ENCODE measurements at places on chromosomes 12 and 14. TPM values are rescaled to one million over a fixed set of nuclear protein-coding genes. Genes with fewer than 3 reads are reported as not detected.
A peak's percentile ranks its signal among the peaks of the same experiment; 100 is the strongest.

DNA sequence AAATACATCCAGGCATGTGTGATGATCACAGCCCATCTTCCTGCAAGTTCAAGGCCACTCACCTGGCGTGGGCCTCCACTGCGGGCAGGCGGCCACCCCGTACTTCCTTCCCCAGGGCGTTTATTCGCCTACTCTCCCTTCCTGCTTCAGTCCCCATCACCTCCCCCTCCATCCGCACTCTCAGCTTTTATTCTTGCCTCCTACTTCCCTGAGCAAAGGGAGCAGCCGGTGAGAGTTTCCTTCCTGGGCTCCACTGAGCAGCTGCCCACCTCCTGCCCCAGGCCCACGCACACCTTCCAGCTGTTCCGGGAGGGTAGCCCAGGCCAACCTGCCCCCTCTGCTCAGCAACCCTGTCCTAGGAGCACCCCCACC lies 4.1 kb downstream of the CYP46A1 start:
- H3K4me3 ChIP-seq = no peak overlapping the region
- no peaks in the 10 kb centered on the region for H3K27me3 ChIP-seq
- H3K4me1 ChIP-seq = peaks cover 6% of the 10 kb centered on the region
- H3K27ac ChIP-seq = no peak overlapping the region

The DLGAP5 gene
- total RNA-seq = 0.52 TPM

DNA sequence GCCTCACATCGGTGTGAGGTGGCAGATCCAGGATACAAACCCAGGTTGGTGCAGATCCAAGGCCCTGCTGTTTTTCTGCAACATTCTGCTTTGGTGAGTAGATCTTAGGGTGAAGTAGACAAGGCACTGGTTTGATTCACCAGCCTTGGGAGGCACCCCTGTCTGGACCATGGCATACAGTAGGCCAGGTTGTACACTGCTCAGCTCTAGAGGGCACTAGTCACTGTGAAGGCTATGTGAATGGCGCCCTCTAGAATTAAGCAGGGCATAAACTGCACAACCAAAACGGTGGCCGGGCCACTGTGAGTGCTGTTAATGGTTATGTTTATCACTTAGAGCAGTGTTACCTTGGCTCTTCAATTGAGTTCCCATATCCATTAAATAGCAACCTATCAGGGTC lies 280.6 kb upstream of the PWP1 start:
- DNase-seq = no peak
- no peak overlapping the region for H3K4me3 ChIP-seq
- no peaks in the 10 kb centered on the region for H3K36me3 ChIP-seq
- no peaks in the 10 kb centered on the region for H3K4me1 ChIP-seq
- no peaks in the 10 kb centered on the region for H3K27me3 ChIP-seq
- no peak overlapping the region for H3K27ac ChIP-seq

GRCh38 chr12:2129076-2129475 lies 76.3 kb downstream of the CACNA1C start:
- H3K27ac ChIP-seq = no peak overlapping the region
- no peaks in the 10 kb centered on the region for H3K36me3 ChIP-seq
- no peaks in the 10 kb centered on the region for H3K27me3 ChIP-seq
- no peaks in the 10 kb centered on the region for H3K4me1 ChIP-seq
- DNase-seq = no peak

The CCDC197 gene
- not detected for total RNA-seq

DNA sequence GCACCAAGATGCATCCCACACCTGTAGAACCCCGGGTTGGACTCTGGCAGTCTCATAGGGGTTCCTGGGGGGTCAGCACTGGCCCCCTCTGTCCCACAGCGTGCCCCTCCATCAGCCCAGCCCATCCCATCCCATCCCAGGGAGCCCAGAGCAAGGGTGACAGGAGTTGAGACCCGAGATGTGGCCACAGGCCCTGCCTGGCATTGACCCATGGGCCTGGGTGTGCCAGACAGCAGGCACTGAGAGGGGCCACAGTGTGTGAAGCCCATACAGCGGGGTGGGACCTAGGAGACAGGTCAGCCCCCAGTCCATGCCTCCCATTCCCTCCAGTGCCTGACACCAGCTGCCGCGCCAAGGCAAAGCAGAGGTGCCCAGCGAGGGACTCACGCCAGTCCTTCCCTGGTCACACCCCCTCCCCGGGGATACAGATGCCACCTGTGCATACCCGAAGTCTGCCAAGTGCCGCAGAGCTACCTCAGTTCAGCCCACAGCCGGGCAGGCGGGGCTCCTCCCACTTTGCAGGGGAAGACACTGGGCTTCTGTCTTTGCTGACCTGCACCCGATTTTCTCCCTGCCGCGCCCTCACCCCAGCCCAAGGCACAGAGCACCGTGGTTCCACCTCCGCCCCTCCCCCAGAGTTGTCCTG lies 50.4 kb downstream of the CYP46A1 start:
- H3K4me3 ChIP-seq = no peak overlapping the region
- DNase-seq = peak; percentile 52
- H3K4me1 ChIP-seq = peaks cover 28% of the 10 kb centered on the region
- H3K27me3 ChIP-seq = no peaks in the 10 kb centered on the region
- H3K27ac ChIP-seq = peak overlapping the region; percentile 65
- H3K36me3 ChIP-seq = no peaks in the 10 kb centered on the region

DNA sequence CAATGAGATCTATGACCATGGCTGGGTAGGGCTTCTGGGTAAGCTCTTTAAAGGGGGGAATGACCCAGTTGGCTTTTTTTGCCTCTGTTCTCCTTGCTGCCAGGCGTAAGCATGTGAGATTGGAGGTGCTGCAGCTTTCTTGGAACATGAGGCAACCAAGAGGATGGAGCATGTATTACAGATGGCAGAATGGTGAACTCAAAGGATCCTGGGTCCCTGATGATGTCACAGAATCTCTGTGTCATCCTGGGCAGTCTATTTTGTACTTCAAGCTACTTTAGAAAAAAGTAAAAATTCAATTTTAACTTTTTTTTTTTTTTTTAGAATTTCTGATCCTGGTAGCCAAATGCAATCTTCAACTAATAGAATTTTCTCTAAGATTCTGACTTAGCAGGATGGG lies 8.0 kb downstream of the KRT82 start:
- no peak overlapping the region for H3K4me3 ChIP-seq
- no peak overlapping the region for H3K27ac ChIP-seq
- no peak for DNase-seq
- H3K36me3 ChIP-seq = no peaks in the 10 kb centered on the region

- no peaks in the 10 kb centered on the region for H3K27me3 ChIP-seq
- no peaks in the 10 kb centered on the region for H3K36me3 ChIP-seq
- H3K27ac ChIP-seq = no peak overlapping the region
- no peak for DNase-seq
Measured at GRCh38 chr14:80325688-80326087, 114.4 kb upstream of the DIO2 start.

DNA sequence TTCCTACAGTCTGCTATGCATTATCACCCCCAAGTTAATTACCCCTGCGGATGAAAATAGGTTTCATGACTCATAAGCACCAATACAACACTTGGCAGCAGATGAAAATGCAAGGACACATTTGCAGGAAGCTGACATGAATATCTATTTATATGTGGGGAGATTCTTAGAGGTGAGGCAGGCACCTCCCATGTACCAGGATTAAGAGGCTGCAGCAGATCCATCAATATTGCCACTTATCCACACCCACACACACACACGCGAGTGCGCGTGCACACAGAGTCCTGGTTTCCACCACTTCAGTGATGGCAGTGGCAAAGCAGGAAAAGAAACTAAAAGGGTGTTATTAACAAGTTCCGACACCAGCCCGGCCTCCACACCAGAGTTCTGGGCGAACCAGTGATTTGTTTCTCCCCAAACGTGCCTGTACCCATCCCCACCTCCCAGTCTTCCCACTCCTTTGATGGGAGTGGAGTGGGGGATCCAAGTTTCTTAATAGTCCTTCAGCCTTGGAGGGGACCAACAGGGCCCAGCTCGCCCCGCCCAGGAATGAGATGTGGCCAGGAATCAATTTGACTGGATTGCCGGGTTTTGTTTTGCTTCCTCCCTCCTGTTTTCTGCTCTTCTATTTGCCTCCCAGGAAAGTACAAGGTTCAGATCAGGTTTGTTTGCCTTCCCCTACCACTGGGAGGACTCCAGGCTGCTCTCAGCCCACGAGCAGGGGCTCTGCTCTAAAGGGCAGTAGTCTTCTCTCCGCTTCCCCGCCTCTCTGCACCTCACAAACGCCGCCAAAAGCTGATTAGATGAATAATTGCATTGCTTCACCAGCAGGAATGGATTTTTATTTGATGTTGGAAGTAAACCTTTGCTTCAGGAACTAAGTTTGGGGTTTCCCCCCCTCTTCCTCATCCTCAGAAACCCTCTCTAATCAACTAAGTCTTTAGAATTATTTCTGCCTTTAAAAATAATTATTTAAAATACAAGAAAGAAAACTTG lies 5.2 kb downstream of the IRF2BPL start:
- DNase-seq = no peak
- H3K4me3 ChIP-seq = peak overlapping the region; percentile 73
- peaks cover 6% of the 10 kb centered on the region for H3K36me3 ChIP-seq
- H3K27me3 ChIP-seq = no peaks in the 10 kb centered on the region
- peak overlapping the region; percentile 11 for H3K27ac ChIP-seq
- H3K4me1 ChIP-seq = peaks cover 34% of the 10 kb centered on the region

The RAB2B gene
- 36.9 TPM for total RNA-seq

DNA sequence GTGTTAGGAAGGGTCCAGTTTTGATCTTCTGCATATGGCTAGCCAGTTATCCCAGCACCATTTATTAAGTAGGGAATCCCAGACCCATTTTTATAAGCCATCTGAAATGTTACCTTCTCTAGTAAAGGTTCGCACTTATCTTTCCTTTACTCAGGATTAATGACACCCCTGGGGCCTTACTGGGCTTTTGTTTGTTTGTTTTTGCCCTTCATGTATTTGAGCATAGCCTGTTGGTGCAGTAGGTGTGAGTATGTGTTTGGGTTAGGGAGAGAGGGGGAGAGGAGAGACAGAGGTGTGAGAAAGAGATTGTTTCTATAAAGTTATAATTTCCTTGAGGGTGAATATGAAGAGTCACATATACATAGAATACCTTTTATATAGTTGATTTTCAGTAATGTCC lies 96.9 kb downstream of the AKAP6 start:
- H3K27me3 ChIP-seq = no peaks in the 10 kb centered on the region
- no peak overlapping the region for H3K27ac ChIP-seq
- no peaks in the 10 kb centered on the region for H3K4me1 ChIP-seq
- no peak overlapping the region for H3K4me3 ChIP-seq

- H3K27me3 ChIP-seq = peaks cover 9% of the 10 kb centered on the region
- no peaks in the 10 kb centered on the region for H3K4me1 ChIP-seq
- no peak overlapping the region for H3K4me3 ChIP-seq
- H3K36me3 ChIP-seq = peaks cover 2% of the 10 kb centered on the region
- peak; percentile 45 for DNase-seq
Measured at GRCh38 chr12:2651068-2651965, 143.5 kb upstream of the FKBP4 start.

DNA sequence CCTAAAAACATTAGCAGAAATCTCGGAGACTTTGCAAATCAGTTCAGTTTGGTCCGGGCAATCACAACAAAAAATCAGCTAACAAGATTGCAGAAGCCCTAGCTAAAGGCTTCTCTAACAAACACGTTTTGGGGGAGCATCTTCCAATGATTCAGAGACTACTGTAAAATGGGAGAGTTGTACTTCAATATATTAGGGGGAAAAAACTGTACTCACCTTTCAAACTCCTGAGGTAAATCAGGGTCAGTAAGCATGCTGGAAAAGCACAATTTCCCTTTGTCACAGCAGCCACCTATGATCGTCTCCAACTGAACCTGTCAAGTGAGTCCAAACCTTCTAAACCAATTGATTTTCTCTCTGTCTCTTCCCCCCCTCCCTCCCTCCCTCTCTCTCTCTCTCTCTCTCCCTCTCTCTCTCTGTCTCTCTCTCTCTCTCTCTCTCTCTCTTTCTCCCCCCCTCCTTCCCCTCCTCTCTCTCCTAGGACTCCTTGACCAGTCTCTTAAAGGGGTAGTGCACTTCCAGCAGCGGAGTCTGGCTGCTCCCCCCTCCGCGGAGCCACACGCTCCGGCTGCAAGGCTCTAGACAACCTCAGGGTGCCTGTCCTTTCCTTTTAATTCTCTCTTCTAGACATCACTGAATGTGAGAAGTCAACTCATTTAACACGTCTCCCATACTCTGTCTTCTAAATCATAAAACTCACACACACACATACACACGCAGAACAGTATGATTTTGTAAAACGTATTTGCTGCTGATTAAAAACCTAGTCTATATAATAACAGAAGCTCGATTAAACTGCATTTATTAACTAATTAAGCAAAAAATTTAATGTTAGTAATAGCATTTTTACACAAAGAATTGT lies at the start of gene SOX5:
TSS of gene SOX5 (minus strand) at position 323 of the 862 bp plus-strand sequence. CDS start at position 254, 69 bp downstream.
- DNase-seq = peak; percentile 67
- peak within 1 kb of the TSS; percentile 49 for H3K4me3 ChIP-seq
- no peak within 1 kb of the TSS for H3K27ac ChIP-seq
- no peaks in the 10 kb centered on the region for H3K4me1 ChIP-seq
- H3K27me3 ChIP-seq = no peaks in the 10 kb centered on the region
- no peaks in the 10 kb centered on the region for H3K36me3 ChIP-seq

The AMN gene
- total RNA-seq = 19.8 TPM

The IL26 gene
- total RNA-seq = not detected

GRCh38 chr14:33671556-33671955 lies 279.3 kb downstream of the EGLN3 start:
- no peak overlapping the region for H3K4me3 ChIP-seq
- no peaks in the 10 kb centered on the region for H3K27me3 ChIP-seq

DNA sequence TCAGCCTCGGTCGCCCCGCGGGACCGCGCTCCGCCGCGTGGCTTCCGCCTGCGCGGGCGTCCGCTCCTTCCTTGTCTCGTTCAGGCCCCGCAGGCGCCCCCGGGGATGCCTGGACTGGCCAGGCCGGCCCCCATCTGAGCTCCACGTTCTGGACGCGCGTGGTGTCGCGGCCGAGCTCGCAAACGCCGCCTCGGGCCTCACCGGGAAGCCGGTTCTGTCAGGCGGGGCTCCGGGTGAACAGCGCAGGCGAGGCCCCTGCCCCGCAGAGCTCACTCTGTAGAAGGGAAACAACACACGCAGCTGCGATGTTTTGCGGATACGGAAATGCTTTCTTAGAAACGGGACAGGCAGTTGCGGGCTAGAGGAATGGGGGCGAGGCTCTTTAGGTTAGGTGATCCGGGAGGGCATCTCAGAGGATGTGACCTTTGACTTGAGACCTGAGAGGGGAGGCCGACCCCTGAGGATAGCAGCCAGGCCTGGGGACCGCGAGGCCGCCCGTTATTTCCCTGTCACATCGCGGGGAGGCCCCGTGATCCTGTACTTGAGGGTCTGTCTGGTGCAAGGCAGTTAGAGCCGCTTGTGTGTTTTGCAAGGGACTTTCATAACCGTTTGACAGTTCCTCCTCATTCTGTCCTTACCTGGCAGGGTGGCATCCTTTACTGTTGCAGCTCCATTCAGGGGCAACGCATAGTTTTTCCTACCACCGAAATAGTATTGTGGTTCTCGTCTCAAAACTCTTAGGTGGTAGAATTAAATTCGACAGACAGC lies 584 bp downstream of the VRK1 start:
- H3K27ac ChIP-seq = peak overlapping the region; percentile 26
- DNase-seq = no peak
- no peaks in the 10 kb centered on the region for H3K27me3 ChIP-seq
- H3K4me1 ChIP-seq = peaks cover 10% of the 10 kb centered on the region
- no peaks in the 10 kb centered on the region for H3K36me3 ChIP-seq

DNA sequence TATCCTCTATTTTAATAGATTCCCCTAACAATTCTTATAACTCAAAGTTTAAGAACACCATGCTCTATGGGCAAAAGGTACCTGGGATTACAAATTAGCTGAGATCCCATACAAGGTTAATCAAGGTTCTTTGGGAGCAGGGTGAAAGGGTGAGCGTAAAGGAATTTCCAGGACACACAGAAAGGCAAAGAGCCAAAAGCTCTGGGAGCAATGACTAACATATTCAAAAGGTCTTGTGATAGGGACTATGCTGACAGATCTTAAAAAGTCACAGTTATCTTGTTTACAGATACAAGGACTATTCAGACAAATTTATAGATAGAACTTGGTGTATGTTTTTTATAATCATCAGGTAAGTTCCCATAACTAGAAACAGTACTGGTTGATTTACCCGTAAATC lies 19.5 kb upstream of the PPFIBP1 start:
- no peaks in the 10 kb centered on the region for H3K4me1 ChIP-seq
- H3K27ac ChIP-seq = no peak overlapping the region
- H3K36me3 ChIP-seq = no peaks in the 10 kb centered on the region
- no peak for DNase-seq

All from upper lobe of right lung (tissue), 1 donor.